ENCODE measurements at places on chromosomes 4 and X. TPM values are rescaled to one million over a fixed set of nuclear protein-coding genes. Genes with fewer than 3 reads are reported as not detected.

Gene HPGDS
- 1.5 TPM for total RNA-seq

Gene HSD17B13
- 0.32 TPM for total RNA-seq

Gene COX7B2
- total RNA-seq = not detected

Gene PF4V1
- not detected for total RNA-seq

Gene MXRA5
- 24.8 TPM for total RNA-seq

Gene FAM50A
- 39.2 TPM for total RNA-seq

Gene HSFX1
- total RNA-seq = 1.6 TPM

Gene MED28
- total RNA-seq = 7.6 TPM

Gene RPA4
- 0.29 TPM for total RNA-seq

Gene ACOX3
- 16.6 TPM for total RNA-seq

Gene PGRMC1
- 165 TPM for total RNA-seq

Gene EPHA5
- total RNA-seq = 0.06 TPM

Gene FAM156B
- 2.1 TPM for total RNA-seq

Gene CYTL1
- total RNA-seq = 3.1 TPM

Gene C4orf54
- not detected for total RNA-seq

Gene GSX2
- not detected for total RNA-seq

Gene NDP
- not detected for total RNA-seq

Gene UBA1
- total RNA-seq = 235 TPM

Gene HEPH
- total RNA-seq = 27.7 TPM

Gene TMEM128
- 19.0 TPM for total RNA-seq

Gene CXCL1
- total RNA-seq = 4.5 TPM

Gene IL2RG
- total RNA-seq = 5.5 TPM

Gene CWH43
- not detected for total RNA-seq

Gene FGB
- total RNA-seq = not detected

Gene AMTN
- not detected for total RNA-seq

Gene AWAT2
- total RNA-seq = not detected

Gene SLC25A14
- 4.8 TPM for total RNA-seq

Gene DSPP
- total RNA-seq = not detected

Gene VCX2
- not detected for total RNA-seq

Gene FAM193A
- 28.7 TPM for total RNA-seq

Gene NAA11
- not detected for total RNA-seq

Gene TMEM271
- total RNA-seq = 1.9 TPM

Gene NR0B1
- total RNA-seq = 5.4 TPM

Gene USP17L21
- total RNA-seq = not detected

Gene INTS6L
- 12.4 TPM for total RNA-seq

Gene BGN
- total RNA-seq = 311 TPM

Gene TMEM31
- total RNA-seq = not detected

Gene ZNF330
- 36.6 TPM for total RNA-seq

Gene TRPC3
- 0.12 TPM for total RNA-seq

Gene NUDT10
- total RNA-seq = 2.3 TPM

Gene SERTM2
- not detected for total RNA-seq

Gene CENPVL1
- not detected for total RNA-seq

Gene DRD5
- total RNA-seq = not detected

Gene ENPP6
- total RNA-seq = 0.26 TPM

Gene MAGEA1
- total RNA-seq = not detected

Gene HDX
- 53.3 TPM for total RNA-seq

Gene UCP1
- total RNA-seq = not detected

Measured in adrenal gland (tissue), 19 donors.